ENCODE measurements at places on chromosomes 5 and 9.
A peak's percentile ranks its signal among the peaks of the same experiment; 100 is the strongest.

- DNase-seq = no peak
Observed at GRCh38 chr9:14004110-14004509, 309.8 kb downstream of the NFIB start.

GRCh38 chr5:96214442-96215197 is 218.4 kb downstream of the PCSK1 start:
- no peak for DNase-seq

DNA sequence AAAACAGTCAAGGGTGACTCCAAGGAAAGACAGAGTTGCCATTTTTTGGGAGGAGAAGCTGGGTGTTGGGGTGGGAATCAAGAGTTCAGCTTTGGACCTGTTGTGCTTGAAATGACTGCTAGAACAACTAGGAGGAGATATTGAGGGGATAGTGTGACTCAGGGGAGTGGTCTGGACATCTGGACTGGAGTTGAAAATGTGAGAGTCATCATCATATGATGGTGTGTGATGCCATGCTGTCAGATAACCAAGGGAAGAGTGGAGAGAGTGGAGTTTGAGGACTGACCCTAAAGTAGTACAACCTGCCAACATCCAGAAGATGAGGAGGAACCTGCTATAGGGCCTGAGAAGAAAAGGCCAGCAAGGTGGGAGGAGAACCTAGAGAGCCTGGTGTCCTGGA is 199.7 kb downstream of the ARHGEF28 start:
- DNase-seq = peak; percentile 34

GRCh38 chr9:126805554-126806262 is 868 bp downstream of the ZBTB43 start:
- DNase-seq = peak; percentile 65
